ENCODE measurements at places on chromosomes 11 and 22.

DNA sequence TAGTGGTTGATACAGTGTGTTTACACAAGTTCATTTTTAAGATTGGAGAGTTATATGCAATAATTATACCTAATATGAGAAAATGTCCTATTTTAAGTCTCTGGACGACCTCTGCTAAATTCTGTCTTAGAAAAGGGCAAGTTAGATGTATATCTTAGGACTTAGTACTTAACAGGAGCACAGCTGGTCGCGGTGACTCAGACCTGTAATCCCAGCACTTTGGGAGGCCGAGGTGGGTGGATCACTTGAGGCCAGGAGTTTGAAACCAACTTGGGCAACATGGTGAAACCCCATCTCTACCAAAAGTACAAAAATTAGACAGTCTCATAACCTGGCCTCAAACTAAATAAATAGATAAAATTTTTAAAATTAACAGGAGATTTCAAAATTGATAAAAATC is 27.2 kb downstream of the BSX start:
- DNase-seq: no peak

DNA sequence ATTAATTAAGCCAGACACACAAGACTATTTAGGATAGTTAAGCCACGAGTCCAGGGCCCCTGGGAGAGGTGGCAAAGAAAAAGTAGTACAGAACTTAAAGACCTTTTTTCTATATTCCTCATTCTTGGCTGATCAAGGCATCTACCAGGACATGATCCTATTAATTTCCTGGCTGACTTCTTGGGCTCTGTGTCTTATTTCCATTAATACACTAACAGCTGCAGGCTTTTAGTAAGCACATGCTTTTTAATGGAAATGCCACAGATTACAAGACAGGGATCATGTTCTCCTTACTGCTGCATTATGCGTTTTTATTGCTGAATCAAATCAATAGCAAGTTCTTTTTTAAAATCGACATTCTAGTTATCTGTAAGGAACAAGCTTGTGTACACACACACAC is 35.2 kb downstream of the BTG4 start:
- DNase-seq: no peak

DNA sequence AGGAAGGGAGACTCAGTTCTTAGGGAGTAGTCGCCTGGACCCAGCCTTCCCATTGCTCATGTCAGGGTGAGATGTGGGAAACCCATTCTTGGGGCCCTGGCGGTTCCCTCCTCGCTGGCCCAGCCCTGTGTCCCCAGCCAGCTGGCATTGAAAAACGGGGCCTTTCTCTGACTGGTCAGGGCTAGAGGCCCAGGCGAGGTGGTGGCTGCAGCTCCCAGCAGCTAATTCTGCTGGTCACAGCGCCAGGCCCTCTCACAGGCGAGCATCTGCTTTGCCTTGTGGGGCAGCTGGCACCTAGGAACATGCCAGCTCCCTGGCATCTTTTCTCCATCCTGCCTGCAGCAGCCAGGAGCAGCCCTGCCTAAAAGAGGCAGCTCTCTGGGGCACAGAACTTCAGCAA is 20.1 kb downstream of the TSPAN18 start:
- DNase-seq: no peak

- no peak for DNase-seq
Observed at GRCh38 chr11:114282488-114282887, 13.7 kb upstream of the NNMT start.

DNA sequence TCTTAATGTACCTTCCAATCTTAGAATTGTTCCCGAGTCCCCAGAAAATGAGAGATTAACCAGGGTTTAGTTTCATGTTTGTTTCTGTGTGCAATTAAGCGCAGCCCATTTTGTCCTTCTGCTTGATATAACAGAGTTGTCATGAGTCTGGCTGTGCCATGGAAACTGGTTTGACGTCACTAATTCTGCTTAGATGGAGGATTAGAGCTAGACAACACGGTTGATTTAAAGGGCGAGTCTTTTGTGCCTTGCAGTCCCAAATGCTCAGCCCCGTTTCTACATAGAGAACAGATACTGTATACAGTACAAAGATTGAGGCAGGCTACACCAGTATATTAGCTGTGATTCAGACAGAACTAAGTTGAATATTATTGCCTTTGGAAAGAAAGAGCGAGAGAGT is 45.5 kb upstream of the ALKBH3 start:
- DNase-seq: no peak

GRCh38 chr22:32331236-32331917 is 26.3 kb upstream of the RFPL3 start:
- DNase-seq: no peak

DNA sequence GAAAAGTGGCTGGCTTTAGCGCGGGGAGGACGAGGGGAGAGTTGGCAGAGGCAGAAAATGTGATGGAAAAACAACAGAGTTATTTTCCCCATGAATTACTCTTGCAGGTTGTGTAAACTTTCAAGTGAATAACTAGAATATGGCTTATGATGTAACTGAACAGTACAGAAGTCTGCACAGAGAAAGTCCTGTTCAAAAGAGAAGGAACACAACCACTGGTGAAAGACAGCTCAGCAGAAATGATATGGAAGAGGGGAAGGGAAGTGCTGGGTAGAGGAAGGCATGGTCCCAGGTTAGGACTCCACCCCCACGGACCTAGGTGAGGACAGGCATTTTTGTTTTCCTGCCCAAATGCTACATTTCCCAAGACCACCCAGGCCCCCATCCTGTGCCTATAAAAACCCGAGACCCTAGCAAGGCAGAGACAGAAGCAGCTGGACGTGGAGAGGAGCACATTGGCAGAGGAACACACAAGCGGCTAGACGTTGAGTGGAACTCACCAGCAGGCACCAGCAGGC is 77.7 kb downstream of the MAML2 start:
- DNase-seq: no peak

GRCh38 chr11:27409742-27410141 is 46.7 kb upstream of the CCDC34 start:
- DNase-seq: no peak

DNA sequence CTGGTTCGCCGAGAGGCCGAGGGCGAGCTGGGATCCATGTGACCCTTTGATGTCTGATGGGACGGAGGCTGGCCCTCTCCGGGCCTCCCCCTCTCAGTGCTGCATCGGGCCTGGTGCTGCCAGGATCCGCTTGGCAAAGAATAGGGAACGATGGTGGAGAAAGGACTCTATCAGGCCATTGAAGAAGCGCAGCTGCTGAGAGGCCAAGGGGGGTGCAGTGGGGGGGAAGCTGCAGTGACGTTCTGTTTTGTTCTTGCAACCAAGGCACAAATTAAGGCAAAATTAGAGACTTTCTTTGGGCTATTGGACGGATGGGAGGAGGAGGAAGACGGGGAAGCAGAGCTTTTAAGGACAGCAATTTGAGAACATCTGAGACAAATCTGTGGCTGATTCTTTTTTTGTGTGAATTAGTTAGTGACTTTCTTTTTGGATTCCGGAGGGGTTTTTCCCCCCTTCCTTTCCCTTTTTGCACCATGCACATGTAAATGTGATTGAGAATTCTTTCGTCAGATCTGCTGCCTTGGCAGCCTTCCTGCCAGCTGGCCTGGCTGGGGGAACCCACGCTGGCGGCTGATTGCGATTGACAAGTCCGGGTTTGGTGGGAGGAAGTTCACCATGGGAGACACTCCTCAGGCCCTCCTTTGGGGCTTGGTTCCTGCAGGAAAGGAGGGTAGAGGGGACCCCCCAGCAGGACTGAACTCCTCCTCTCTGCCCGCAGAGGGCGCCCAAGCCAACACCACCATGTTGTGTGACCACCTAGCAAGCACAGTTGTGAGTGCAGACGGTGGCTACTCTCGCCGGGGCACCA is 214.6 kb downstream of the NTM start:
- DNase-seq: no peak

DNA sequence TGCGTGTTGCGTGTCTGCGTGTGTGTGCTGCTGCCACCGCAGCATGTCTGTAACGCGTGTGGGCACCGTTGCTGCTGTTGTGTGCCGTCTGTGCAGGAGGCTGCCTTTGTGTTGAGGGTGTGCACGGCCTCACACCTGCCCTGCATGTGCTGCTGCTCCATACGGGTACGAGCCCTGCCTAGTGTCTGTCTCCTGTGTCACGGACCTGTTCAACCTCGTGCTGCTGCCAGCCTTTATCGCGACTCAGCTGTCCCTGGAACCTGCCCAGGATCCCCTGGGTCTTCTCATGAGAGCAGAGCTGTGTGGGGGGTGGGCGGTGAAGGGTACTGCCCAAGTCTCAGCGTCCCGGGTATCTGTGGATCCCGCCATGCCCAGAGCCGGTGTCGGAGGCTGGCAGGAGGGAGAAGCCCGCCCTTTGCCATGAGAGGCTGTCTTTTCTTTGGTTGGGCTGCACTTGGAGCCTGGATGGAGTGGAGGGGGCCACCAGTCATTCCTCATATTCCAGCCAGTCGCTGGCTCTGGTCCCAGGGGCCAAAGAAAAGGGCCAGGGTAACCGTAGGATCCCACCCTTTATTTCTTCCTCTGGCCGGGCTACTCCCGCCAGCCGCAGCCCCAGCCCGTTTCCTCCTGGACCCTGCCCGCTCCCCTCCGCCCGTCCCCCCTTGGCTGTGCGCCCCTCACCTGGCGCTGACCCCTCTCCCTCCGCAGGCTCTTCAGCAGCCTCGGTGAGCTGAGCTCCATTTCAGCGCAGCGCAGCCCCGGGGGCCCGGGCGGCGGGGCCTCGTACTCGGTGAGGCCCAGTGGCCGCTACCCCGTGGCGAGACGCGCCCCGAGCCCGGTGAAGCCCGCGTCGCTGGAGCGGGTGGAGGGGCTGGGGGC is 7.8 kb upstream of the ACR start:
- no peak for DNase-seq

DNA sequence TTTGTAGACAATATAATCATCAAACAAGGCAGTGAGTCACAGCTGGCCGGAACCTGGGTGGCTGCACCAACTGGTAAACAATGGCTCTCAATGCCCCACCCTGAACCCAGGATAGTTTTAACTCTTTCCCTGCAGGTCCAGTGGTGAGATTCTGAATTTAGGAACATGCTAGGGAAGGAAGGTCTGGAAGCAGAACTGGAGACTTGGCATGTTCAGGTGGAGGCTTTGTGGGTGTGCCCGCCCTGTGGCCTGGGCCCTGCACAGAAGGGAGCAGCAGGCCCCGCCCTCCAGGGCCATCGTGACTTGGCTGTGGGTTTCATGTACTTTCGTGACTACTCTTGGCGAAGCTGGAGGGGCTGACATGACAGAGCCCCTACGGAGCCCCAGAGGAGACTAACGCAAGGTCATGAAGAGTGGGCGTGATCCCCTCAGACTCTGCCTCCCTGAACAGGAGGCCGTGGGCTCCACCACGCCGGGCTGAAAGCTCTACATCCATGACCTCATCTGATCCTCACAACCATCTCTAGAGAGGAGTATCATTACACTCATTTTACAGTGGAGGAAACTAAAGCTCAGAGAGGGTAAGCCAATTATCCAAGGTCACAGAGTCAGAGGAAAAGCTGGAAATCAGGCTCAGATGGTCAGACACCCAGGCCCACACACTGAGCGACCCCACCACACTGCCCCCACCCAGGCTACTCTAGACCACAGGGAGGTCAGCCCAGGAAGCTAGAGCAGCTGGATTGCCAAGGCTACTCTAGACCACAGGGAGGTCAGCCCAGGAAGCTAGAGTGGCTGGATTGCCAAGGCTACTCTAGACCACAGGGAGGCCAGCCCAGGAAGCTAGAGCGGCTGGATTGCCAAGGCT is 27.3 kb downstream of the MAFF start:
- no peak for DNase-seq

DNA sequence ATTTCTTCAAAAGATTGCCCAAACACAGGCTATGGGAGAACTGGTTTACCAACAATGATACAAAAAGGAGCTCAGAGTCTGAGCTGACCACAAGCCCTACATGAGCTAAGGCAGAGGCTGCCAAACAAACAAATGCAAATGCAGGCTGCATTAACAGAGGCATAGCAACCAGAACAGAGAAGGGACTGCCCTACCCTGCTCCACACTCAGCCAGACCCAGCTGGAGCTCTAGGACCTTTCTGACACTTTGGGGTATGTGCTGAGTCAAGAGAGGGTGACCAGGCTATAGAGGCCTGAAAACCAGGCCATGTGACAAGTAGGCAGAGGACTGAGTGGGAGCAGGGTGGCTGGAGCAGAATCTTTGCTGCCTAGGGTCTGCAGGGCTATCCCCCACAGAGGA is 17.8 kb upstream of the P2RY2 start:
- no peak for DNase-seq

- no peak for DNase-seq
Observed at GRCh38 chr11:47366020-47366490, 12.3 kb downstream of the SPI1 start.

DNA sequence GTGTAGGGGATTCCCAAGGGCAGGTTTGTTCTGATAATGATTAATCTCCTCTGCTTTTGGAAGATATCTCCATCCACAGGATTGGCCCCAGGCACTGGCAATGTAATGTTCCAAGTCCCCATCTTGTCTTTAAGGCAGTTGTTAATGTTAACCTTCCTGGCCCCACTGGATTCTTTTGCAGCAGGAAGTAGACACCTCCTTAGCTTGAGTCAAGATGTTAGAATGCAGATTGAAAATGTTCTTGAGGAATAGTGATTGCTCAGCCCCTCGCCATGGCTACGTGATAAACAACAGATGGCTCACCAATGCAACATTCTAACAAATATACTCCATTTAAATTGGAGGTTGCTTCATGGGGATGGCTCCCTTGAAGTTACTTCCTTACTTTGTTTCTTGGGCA is 7.3 kb downstream of the HEPHL1 start:
- DNase-seq: no peak

GRCh38 chr11:36412781-36413383 is 97.2 kb downstream of the TRAF6 start:
- no peak for DNase-seq

GRCh38 chr11:4086575-4087353 is 7.8 kb upstream of the RRM1 start:
- DNase-seq: no peak

DNA sequence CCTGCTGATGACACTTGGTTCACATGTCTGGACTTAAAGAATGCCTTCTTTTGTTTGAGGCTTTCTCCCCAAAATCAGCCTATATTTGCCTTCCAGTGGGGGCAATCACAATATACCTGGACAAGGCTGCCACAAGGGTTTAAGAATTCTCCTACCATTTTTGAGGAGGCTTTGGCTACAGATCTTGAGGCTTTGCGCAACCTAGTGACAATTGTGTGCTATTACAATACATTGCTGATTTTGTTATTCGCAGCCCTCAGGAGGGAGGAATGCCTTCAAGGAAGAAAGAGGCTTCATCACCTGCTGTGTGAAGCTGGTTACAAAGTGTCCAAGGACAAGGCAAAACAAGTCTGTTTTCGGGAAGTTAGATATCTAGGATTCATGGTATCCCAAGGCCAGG is 50.8 kb upstream of the OR4C15 start:
- DNase-seq: no peak

GRCh38 chr11:5265832-5266231 is 3.9 kb downstream of the HBE1 start:
- DNase-seq: no peak
